Left lung (tissue), 14 donors: ENCODE measurements at places on chromosomes 6 and 20.
A peak's percentile ranks its signal among the peaks of the same experiment; 100 is the strongest.

GRCh38 chr6:139977887-139978332, 603.5 kb upstream of the CITED2 start:
- DNase-seq: no peak

DNA sequence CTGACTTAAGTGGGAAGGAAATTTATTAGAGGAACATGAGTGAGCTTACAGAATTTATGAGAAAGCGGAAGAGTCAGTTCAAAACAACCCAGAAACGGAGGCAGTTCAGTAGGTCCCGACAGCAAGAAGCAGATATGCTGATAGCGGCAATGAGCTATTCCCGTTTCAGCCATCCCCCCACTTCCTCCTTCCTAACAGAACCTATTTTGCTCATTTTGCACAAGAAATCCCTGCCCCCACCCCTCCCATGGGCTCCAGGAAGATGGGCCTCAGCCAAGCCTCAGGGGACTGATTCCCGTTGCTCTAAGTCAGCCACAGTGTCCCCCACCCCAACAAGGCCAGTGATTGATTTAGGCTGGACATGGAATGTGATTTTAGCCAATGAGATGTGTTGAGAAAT, 157.5 kb downstream of the CEBPB start:
- DNase-seq: no peak

- no peak for DNase-seq
Measured at GRCh38 chr6:151958332-151958731, 150.8 kb downstream of the ESR1 start.

- DNase-seq: no peak
Measured at GRCh38 chr6:466564-466963, 75.0 kb downstream of the IRF4 start.

GRCh38 chr6:130932438-130932837, 105.2 kb downstream of the SMLR1 start:
- DNase-seq: no peak

DNA sequence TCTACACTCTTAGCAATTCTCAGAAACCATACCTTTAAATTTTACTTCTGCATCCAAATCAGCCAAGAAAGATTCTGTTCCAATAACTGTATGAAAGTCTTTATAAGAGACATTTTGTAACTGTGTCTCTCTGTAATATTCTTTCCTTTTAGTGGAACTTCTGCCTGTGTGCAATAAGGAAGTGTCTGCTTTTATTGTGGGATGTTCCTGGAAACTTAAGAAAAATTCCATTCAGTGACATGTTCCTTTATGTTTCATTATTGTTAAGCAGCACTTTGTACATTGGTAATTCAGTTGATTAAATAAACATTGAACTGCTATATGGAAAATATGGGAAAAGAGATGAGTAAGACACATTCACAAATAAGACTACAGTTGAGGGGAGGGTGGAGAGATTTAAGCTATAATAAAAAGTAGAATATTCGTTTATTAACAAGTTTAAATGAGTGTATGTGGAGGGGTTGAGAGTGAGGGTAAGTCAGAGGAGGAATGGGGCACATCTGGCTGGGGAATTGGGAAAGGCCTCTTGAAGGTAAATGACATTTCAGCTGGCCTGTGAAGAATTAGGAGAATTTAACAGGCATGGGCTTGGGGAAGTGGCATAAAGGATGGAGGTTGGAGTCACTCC, 11.9 kb downstream of the NUS1 start:
- DNase-seq: no peak

- DNase-seq: peak; percentile 37
Measured at GRCh38 chr6:4687989-4688947, 87.9 kb upstream of the CDYL start.

DNA sequence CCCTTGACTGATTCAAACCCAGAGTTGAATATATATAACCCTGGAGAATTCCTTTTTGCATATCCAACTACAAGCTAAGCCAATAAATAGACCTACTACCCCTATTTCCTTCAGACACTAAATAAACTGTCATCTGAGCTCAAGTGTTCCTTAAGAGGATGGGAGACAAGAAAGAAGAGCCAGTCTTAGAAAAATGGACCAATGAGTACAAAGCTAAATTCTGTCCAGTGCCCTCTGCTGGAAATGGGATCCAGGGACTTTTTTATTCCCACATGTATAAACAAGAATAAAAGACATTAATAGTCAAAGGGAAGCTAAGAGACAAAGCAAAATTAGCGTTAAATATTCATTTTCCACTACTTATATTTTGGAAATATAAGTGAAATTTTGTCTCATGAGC, 4.8 kb downstream of the PPP1R10 start:
- no peak for DNase-seq

- no peak for DNase-seq
Measured at GRCh38 chr6:119311514-119312142, 37.9 kb downstream of the MAN1A1 start.

DNA sequence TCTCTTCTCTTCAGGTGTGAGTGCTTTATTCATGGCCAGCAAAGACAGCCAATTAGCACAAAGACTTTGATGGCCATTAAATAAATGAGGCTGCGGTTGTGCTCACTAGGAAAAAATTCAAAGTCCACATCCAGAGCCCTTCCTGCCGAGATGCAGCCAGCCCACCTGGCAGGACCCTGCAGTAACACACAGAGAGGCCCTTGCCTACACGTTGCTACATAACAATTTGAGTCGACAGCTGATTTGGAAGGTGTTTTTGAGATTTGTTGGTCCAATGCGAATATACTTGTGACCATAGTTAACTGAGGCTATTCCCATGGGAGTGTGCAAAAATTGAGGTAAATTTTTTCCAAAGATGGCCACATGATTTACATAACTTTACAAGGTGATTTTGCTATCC, 605.4 kb upstream of the HTR1E start:
- DNase-seq: no peak
